ENCODE measurements at places on chromosomes 1 and 21.

- no peak for DNase-seq
Observed at GRCh38 chr1:74716822-74717221, 16.0 kb downstream of the CRYZ start.

- no peak for DNase-seq
Observed at GRCh38 chr1:229309074-229309473, 33.8 kb downstream of the CCSAP start.

DNA sequence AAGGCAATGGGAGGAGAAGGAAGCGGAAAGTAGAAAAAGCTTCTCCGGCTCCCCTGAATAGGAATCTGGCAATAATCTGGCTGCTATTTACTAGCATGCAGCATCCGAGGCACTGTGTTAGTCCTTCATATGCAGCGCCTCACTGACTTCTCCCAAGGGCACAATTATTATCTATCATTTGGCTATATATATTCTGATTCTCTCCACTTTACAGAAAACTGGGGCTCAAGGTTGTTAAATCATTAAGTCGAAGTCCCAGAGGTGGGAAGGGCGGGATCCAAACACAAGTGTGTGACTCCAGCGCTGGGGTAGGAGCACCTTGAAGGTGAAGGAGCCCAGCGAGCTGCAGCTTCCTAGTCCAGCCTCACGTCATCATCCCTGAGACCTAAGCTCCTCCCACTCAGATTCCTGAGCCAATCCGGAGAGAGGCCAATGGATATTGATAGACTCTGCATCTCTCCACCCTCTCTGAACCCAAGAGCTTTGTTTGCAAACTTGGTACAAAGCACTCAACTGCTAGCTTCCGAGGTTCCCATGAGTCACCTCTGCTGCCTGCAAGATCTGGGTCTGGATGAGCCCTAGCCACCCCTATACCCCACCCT lies 16.6 kb upstream of the EYA3 start:
- DNase-seq = no peak

GRCh38 chr1:7366286-7366954 lies 404.7 kb upstream of the VAMP3 start:
- no peak for DNase-seq

- no peak for DNase-seq
Observed at GRCh38 chr1:234396092-234396491, 22.8 kb downstream of the COA6 start.
